ENCODE measurements at places on chromosomes 2 and 18.

DNA sequence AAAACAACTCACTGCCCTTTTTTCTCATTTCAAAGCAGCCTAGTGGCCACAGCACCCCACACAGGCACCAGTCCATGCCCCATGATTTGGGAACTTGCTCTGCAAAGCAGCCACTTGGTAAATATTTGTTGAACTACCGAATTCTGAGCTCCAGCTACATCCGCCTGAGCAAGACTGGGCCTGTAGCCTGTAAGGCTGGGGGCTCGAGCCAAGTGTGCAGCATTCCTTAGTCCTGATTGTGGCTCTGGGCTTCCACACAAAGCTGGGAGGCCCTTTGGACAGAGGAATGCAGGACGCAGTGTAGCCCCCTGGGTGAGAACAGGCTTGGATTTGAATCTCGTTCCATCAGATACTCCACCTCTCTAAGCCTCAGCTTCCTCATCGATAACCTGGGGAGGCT, 88.4 kb downstream of the ACTR2 start:
- no peak for DNase-seq

DNA sequence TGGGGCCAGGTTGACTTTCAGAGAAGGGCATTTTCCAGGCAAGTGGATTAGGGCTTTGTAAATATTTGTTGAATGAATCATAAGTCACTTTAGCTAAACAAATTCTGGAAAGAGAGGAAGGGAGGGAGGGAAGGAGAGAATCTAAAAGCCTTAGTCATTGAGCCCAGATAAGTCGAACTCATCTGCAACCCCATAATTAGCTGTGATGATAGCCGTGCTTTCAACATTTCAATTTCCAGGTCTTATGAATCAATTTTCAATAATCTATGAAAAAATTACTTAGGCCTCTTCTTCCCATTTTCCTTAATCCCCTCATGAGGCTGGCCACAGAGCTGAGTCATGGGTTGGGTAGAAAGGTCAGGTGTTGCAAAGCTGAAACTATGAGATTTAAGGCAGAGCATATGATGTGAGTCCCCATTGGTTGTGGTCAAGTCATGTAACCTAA, 111.9 kb upstream of the MAPRE2 start:
- no peak for DNase-seq

DNA sequence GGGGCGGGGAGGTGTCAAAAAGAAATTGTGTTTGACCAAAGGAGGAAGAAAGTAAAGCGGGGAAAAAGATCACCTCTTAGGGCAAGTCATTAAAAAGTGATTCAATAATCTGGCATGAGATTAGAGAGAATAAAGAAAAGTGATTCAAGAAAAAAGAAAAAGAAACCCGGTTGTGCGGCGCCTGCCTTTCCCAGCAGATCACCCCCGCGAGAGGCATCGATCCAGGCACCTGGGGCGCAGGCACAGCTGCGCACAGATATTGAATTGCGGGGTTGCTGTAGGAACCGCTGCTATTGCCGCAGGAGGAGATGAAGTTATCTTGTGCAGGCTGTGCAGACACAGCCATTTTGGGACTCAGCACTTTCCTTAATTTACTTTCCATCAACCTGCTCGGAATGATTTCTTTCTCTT, 71.2 kb downstream of the PLB1 start:
- DNase-seq: no peak

GRCh38 chr18:75491361-75491760, 63.9 kb upstream of the SMIM21 start:
- no peak for DNase-seq

GRCh38 chr18:22469926-22470247, 52.2 kb upstream of the CTAGE1 start:
- DNase-seq: no peak

DNA sequence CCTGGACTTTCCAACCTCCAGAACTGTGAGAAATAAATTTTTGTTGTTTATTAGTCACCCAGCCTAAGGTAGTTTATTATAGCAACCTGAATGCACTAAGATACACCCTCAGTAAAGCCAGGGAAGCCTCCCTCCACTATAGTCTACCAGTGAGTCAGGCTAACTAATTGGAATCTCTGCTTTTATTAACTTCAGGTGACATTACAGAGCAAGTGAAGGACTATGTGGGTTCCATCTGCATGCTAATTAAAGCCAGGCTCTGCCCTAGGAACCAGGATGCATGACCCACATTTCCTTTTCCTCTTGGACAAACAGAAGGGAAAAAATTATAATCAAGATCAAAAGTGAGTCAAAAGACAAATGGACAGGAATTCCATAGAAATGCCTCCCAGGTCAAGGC, 56.1 kb downstream of the ZC3H8 start:
- DNase-seq: no peak

- no peak for DNase-seq
Observed at GRCh38 chr2:27807476-27807875, 36.0 kb downstream of the MRPL33 start.

- DNase-seq: no peak
Observed at GRCh38 chr2:13227578-13227977, 510.8 kb downstream of the TRIB2 start.

- no peak for DNase-seq
Observed at GRCh38 chr2:212547716-212548454, 9.3 kb upstream of the ERBB4 start.

DNA sequence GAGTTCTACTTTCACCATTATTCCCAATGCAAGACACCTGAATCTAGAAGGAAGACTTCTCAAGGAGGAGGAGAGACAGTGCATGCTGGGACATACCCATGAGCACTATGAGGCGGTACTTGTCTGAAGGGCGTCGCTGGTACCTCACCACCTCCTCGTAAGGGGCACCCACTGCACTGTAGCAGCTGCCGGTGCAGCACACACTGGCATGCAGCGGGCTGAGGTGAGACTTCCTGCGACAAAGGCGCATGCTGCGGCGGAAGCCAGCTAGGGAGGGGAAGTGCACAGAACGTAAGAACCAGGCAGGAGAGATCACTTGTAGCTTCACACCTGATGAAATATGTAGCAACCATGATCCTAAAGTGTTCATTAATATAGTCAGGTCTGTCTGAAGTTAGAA, 12.8 kb upstream of the TMEM237 start:
- DNase-seq: no peak

- no peak for DNase-seq
Observed at GRCh38 chr2:217356781-217357180, 496.9 kb upstream of the TNP1 start.

GRCh38 chr2:60365556-60365955, 187.9 kb downstream of the BCL11A start:
- DNase-seq: no peak

- no peak for DNase-seq
Observed at GRCh38 chr2:69213782-69214181, 173.2 kb downstream of the GFPT1 start.

GRCh38 chr18:38981389-38981788, 1415.8 kb upstream of the CELF4 start:
- DNase-seq: no peak

DNA sequence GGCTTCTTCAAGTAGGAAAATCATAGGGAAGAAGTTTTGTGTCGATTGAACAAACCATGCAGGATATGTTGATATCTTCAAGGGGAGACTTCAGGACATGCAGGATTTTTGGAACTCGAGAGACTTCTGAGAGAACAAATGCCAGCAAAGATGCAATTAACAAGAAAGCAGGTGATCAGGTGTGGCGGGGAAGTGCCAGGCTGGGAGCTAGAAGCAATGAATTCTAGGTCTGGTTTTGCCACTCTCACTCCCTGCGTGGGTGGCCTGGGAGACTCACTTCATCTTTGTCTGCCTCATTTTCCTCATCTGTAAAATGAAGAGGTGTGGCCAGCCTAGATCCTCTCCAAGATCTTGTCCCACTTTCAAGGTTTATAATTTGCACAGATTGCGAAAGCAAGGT, 3.1 kb downstream of the SERPINB5 start:
- DNase-seq: no peak

DNA sequence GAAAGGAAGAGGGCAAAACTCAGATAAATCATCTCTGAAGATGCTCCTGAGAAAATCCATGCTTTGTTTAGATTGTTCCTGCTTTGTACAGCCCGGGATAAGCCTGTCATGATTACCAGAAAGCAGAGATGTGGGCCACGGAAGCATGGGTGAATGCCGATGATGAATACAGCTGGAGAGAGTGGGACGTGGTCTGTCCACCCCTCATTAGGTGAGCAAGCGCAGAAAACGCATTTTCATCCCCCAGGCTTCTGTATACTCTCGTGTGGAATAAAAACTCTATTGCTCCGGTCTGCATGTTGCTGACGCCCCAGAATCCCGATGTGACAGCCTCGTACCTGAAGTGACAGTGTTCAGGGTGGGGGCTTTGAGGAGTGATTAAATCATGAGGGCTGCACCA, 52.0 kb upstream of the SALL3 start:
- no peak for DNase-seq

DNA sequence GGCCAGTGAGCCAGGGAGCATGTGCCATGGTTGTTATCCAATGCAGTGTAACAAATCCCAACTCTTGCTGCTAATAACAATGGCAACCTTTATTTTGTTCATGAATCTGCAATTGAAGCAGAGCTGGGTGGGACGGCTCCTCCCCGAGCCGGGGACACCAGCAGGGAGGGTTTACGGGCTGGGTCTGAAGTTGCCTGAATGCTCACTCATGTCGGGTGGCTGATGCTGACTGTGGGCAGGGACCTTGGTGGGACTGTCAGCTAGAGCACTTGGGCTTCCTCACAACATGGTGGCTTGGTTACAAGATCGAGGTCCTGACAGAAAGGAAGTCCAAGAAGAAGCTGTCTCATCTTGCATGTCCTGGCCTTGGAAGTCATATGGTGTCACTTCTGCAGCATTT, 264.5 kb downstream of the NDUFA10 start:
- DNase-seq: no peak

GRCh38 chr2:118123561-118124232, 35.4 kb downstream of the INSIG2 start:
- no peak for DNase-seq

DNA sequence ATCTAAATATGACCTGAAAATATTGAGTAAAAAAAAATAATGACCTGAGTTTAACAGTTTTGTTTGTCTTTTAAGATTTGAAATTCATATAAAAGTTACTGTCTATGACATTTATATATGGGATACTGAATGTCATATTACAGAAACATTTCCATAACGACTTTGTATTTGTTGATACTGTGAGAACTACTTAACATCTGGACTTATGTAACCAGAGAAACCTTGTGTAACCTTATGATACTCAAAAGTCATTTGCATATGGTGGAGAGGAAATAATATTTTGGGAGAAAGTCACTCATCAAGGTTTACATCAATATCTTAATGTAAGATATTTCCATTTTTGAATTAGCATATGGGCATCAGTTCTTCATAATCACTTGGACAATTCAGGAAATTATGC, 12.6 kb downstream of the MFSD6 start:
- no peak for DNase-seq

- DNase-seq: no peak
Observed at GRCh38 chr2:128781585-128782385, 463.1 kb upstream of the HS6ST1 start.

GRCh38 chr2:207037896-207038295, 98.6 kb downstream of the CPO start:
- DNase-seq: no peak

GRCh38 chr2:143903172-143903856, 616.6 kb downstream of the ZEB2 start:
- DNase-seq: no peak

- DNase-seq: no peak
Observed at GRCh38 chr18:35276267-35276666, 13.8 kb downstream of the ZSCAN30 start.

GRCh38 chr2:120586507-120587278, 149.0 kb upstream of the GLI2 start:
- DNase-seq: no peak

GRCh38 chr2:204255526-204255925, 289.7 kb upstream of the PARD3B start:
- no peak for DNase-seq

GRCh38 chr2:34844629-34845028, 1245.5 kb upstream of the FAM98A start:
- no peak for DNase-seq

GRCh38 chr2:240780023-240780700, 39.9 kb downstream of the KIF1A start:
- DNase-seq: no peak

DNA sequence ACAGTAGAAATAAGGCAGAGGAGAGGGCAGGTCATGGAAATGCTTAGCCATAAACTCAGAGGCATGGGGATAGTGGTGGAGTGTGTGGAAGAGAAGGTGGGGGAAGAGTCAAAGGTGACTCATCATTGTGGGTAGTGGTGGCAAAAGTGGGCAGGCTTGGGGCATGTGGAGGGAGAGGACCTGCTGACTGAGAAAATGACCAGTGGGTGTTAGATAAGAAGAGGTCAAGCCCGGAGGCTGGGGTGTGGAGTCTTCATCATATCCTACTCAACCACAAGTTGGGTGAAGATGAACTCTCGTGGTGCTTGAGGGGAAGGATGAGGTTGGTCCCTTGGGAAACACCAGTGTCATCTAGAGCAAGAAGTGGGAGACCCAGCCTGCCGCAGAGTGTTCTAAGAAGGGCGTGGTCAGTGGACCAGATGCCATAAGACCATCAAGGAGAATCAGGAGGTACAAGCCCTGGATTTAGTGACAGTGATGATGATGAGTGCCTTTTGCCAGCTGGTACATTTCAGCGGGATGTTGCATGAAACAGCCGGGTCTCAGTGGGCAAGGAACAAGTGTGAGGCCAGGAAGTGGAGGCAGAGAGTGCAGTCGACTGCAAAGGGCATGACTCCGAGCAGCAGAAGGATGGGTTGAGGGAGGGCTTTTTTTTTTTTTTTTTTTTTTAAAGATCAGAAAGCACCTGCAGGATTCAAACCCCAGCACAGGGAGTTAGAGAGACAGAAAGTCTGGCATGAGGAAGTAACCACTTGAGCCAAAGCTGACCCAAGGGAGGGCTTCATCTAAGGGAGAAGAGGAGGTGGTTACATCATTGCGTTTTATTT, 122.6 kb upstream of the SPRED2 start:
- no peak for DNase-seq

DNA sequence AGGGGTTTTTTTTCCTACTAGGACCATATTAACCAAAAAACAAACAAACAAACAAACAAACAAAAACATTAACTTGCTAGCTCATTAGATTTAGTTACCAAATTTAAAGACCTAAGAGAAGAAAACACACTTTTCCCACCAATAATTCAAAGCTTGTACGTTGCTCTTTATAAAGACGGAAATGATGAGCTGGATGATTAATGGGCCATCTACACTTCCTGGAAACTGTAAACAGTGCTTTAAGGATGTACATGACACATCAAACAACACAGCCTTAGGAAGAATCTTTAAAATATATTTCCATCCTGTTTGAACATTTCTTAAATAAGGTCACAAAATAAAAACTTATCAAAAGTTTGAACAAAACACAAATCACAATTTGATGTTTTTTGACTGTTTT, 982 bp downstream of the BMP10 start:
- no peak for DNase-seq
